ENCODE measurements at places on chromosomes 2 and 18.

- DNase-seq, result no peak
These were observed 506.1 kb downstream of the PARD3B start for GRCh38 chr2:205051417-205051816.

DNA sequence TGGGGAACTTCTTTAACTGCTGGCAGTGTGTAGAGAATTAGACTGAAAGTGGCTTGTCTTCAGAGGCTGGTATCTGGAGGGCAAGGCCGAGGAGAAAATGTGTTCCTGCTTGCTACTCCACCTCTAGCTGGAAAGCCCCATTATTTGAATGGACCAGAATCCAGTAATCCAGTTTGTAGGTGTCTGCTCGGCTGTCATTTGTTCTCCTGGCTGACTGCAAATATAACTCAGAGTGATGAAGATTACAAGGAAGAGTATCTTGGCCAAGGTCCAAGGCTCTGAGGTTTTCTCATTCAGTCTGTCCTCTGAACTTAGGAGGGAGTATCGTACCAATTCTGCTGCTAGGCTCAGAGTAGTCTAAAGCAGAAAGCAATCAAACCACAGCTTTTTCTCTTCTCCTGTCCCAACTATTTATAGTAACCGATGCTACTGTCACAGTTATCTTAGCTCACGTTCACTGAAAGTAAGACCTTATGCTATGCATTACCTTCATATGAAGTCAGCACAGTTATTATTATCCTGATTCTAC, 228.6 kb downstream of the SETBP1 start:
- DNase-seq, result no peak

- no peak for DNase-seq
These were observed 145.2 kb upstream of the COPS8 start for GRCh38 chr2:236940497-236940896.

- no peak for DNase-seq
These were observed 91.4 kb downstream of the ACAA2 start for GRCh38 chr18:49721981-49722380.

DNA sequence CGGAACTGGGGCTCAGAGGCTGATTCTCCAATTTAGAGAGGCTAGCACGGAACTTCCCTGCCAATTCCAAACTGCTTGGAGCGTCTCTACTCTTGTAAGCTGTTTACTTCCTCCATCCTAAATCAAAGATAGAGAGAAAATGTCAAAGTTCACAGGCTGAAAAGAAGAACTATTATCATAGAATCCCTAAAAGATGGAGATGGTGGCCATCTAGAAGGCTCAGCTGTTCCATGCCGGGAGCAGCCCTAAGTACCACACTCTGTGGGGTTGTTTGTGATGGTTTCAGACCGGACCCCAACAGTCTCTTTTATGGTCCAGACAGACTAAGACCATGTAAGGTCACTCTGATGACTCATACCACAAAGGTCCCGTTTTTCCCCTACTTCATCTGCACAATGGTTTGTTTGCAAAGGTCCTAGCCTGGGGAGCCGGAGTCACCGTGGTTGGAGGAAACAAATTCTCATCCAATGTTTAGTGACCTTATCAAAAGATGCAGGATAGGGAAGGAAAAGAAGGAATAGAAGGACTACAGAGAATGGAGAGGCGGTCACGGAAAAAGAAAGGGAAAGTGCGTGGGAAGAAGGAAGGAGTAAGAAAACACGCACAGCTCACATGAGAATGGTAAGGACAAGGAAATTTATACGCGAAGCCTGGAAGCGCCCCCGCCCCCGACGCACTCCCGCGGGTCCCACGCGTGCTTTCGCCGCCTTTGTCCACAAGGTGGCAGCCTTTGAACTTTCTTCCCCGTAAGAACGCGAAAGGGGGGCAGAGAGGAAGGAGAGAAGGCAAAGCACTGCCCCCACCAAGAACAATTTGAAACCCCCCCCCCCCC, 453 bp upstream of the ANTXR1 start:
- no peak for DNase-seq

DNA sequence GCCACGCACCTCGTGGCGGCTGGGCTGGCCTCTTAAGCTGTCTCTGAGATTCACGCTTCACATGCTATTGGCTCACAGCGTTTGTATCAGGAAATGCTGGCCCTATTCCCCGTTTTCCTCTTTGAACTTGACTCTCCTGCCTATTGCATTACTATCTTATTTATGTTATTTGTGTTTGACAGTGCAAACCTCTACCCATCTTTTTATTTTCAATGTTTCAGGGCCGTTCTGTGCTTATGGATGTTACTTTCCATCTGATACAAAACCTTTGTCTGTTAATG, 149.9 kb upstream of the TWIST2 start:
- DNase-seq, result peak; percentile 11

DNA sequence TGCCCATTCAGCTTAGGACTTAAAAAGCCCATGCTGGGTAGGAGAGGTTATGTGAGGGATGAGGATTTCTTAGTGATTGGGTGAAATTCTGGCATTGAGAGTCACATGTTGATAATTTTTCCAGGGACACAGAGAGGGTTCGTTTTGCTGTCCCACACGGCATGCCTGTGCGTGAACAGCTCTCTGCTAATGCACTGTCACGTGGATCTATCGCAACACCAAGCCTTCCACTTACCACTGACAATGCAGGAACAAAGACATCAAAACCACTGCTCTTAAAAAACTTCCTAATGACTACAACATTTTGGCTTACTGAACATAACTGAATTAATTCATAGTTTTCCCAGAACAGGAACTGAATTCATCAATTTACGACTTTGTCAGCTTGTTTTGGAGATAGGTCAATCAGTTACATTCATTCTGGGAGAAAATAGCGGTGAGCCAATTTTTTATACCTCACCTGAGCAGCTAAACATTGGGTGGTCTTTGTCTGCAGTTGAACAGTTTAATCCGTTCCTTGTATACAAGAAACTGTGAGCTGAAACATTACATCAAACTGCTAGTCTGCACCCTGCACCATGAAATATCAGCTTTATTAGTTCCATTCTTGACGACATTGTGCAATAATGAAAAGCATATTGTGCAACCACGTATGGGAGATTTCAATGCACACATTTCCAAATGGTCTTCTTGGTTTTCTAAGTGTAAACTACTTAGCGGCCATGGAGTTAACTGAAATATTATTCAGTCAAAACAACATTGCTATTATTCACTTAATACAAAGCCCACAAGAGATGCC, 127.1 kb downstream of the LPIN1 start:
- peak; percentile 7 for DNase-seq

Data from femur (tissue), 1 donor.